GM23248 (cell line): ENCODE measurements at places on chromosomes 16 and 17.

DNA sequence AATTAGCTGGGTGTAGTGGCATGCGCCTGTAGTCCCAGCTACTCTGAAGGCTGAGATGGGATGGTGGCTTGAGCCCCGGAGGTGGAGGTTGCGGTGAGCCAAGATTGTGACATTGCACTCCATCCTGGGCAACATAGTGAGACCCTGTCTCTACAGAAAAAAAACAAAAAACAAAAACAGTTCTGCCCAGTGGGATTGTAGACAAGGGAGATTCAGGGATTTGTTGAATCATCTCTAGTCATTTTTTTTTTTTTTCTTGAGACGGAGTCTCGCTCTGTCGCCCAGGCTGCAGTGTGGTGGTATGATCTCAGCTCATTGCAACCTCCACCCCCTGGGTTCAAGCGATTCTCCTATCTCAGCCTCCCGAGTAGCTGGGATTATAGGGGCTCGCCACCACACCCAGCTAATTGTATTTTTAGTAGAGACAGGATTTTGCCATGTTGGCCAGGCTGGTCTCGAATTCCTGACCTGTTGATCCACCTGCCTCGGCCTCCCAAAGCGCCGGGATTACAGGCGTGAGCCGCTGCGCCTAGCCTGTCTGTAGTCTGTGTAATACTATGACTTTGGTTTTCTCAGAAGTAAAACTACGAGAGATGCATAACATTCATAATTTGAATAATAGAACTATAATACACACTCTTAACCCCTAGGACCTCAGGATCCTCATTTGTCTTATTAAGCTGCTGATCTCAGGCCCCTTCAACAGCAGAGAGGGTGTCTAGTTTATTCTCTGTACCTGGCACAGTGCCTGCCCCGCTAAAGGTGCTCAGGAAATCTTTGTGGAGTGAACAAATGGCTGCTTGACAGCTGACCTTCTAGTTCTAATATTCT lies 1.4 kb downstream of the TEN1 start:
- H3K36me3 ChIP-seq = no peaks in the 10 kb centered on the region
- peak overlapping the region; percentile 99 for H3K27ac ChIP-seq
- no peaks in the 10 kb centered on the region for H3K27me3 ChIP-seq
- DNase-seq = peak; percentile 60
- peak overlapping the region; percentile 88 for H3K4me3 ChIP-seq

DNA sequence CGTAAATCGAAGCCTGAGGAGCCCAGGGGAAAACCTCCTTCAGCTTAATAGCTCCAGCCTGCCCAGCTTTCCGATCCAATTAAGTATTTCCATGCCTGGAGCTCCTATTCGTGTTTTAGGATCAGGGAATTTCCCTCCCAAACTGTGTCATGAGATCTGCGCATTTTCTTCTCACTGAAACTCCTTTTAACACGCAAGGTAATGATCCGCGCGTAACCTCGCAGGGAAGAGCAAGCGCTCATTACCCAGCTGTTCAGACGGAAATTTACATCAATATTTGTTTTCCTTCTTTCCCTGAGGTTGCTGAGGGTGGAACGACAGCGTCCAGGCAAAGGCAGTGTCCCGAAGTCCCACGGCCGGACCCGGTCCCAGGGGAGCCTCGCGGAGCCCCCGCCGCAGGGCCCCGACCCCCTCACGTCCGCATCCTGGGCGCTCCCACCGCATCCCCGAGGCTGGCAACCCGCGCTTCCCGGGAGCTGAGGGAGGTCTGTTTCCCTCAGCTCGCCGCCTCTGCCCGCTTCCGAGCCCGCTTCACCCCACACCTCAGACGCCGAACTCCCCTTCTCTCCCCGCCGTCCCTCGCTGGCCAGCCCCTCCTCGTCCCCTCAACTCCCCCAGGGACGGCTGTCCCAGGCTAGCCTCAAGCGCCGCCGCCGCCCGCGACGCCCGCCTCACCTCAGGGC lies 415 bp downstream of the ABCA5 start:
- peak; percentile 65 for DNase-seq
- H3K4me3 ChIP-seq = peak overlapping the region; percentile 86
- no peaks in the 10 kb centered on the region for H3K36me3 ChIP-seq
- H3K4me1 ChIP-seq = no peaks in the 10 kb centered on the region
- H3K27ac ChIP-seq = peak overlapping the region; percentile 3
- no peaks in the 10 kb centered on the region for H3K27me3 ChIP-seq

DNA sequence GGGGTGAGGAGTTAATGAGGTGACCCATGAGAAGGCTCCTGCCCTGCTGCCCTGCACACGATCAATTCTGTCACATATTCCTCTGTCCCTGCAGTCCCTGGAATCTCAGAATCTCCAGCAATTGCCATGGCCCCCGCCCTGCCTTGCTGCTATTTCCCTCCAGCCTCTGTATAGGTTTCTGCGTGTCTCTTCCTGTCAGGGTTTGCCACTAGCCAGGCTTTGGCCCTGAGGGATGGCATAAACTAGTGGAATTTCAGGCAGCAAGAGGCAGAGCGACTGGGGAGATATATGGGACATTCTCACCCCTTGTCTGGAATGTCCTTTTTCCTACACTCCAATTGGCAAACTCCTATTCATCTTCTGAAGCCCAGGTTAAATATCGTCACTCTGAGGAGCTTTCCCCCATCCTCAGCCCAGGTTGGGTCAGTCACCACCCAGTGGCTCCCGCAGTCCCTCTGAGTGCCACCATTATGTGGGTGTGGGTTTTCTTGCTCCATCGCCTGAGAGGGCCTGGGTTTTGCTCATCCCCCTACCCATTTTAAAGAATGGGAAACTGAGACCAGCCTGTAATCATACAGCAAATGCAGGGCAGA lies 15.5 kb upstream of the NATD1 start:
- H3K4me3 ChIP-seq = no peak overlapping the region
- DNase-seq = no peak
- no peaks in the 10 kb centered on the region for H3K36me3 ChIP-seq
- no peaks in the 10 kb centered on the region for H3K27me3 ChIP-seq

GRCh38 chr16:30805370-30806169 lies 18.6 kb upstream of the ZNF629 start:
- peak; percentile 92 for DNase-seq
- peak overlapping the region; percentile 80 for H3K27ac ChIP-seq
- H3K4me1 ChIP-seq = peaks cover 10% of the 10 kb centered on the region
